Activated naive CD4-positive, alpha-beta T cell treated with anti-CD3 and anti-CD28 coated beads, Interleukin-2, amount 50 U/mL, for 72 hours (primary cell): ENCODE measurements at places on chromosomes 3 and 15.
A peak's percentile ranks its signal among the peaks of the same experiment; 100 is the strongest.

DNA sequence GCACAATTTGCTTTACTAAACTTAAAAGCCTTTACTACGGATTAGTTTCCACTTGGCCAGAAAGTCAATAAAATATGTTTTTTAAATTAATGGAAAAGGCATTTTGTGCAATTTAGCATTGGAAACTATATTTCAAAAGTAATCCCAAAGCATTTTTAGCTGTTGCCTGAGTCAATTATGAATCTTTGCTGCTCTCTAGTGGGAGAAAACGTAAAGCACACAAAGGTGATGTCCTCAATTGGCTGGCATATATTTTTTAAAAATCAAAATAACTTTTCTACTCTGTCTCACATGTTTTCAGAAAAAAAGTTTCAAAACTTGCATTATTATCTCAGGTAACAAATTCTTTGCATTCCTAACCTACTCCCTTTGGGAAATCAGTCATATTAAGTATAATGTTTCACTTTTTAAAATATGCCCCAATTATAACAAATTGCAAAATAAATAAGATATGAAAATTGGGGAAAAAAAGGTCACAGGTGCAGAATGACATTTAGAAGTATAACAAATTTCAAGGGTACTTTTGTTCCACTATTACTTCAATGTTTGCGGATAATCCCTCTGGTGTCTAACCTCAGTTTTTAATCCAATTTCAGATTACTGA is 47.2 kb upstream of the TEX55 start:
- DNase-seq: peak; percentile 23

GRCh38 chr3:38083871-38084333 is 44.9 kb downstream of the DLEC1 start:
- DNase-seq: no peak

DNA sequence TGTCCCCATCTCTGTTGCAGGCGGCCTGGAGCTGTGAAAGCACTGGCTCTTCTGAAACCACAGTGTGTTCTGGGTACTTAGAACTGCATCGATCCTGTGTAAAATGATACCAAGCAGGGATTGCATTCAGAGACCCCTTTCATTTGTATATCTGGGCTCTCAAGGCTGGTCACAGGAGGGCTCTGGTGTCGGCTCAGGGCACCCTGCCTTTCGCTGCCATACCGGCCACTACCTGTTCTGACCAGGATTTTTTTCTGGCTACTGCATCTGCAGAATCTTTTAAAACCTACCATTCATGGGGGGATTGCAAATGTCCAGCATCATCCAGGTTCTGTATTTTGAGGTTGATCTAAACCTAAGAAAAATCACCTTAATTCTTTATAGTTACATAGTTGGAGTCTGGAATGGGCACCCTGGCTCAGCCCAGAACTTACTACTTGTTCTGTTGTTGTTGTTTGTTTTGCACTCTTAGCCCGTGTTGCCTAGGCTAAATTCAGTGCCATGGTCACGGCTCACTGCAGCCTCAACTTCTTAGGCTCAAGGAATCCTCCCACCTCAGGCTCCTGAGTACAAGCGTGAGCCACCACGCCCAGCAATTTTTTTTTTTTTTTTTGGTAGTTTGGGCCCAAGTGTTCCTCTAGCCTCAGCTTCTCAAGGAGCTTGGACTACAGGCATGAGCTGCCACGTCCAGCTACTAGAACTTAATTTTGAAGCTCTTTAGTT is 52.7 kb downstream of the TRIM71 start:
- no peak for DNase-seq

DNA sequence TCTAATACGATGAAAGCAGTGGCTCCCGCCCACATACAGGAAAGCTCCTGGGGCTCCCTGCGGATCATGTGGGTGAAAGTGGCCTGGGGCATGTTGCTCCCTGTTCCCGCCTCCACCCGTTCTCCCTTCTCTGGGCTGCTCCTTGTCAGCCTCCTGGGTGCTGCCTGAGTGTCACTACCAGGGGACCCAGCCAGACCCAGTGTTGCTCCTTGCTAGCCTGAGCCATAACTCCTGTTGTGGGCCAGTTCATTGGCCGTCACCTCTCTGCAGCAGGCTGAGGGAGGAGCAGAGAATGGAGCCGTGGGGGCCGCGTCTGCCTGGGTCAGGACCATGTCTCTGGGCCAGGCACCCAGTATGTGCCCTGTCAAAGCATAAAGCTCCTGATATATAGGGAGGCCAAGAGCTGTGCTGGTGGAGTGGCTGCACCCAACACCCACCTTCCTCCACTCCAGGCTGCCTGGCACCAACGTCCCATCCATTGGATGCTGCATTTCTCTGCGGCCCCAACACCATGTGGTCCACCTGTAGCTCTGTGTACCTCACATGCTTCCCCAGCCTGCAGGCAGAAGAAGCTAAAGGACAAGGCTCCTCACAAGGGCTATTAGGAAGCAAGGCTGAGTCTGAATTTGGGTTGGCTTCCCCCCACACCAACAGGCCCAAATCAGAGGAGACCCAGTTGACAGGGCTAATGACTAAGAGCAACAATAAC is 40.5 kb downstream of the KLF13 start:
- DNase-seq: no peak

GRCh38 chr3:128343287-128344051 is 123.2 kb downstream of the DNAJB8 start:
- no peak for DNase-seq

GRCh38 chr3:48835650-48836366 is 11.9 kb downstream of the PRKAR2A start:
- DNase-seq: no peak

DNA sequence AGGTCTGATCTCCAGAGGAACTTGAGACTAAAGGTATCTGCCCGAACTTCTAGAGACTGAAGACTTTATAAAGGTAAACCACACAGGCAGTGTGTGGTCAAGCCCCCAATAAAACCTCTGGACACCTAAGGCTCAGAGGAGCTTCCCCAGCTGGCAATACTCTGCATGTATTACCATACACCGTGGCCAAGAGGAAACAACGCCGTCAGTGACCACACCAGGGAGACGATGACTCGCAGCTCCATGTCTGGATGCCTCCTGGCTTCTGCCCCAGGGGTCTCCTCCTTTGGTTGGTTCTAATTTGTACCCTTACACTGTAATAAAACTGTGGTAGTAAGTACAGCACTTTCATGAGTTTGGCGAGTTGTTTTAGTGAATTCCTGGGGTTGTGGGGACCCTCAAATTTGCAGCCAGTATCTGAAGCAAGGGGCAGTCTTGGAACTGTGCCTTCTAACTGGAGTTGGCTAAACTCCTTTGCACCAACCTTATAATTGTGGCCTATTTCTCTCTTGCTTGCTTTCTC is 32.1 kb upstream of the BCL2L10 start:
- no peak for DNase-seq

DNA sequence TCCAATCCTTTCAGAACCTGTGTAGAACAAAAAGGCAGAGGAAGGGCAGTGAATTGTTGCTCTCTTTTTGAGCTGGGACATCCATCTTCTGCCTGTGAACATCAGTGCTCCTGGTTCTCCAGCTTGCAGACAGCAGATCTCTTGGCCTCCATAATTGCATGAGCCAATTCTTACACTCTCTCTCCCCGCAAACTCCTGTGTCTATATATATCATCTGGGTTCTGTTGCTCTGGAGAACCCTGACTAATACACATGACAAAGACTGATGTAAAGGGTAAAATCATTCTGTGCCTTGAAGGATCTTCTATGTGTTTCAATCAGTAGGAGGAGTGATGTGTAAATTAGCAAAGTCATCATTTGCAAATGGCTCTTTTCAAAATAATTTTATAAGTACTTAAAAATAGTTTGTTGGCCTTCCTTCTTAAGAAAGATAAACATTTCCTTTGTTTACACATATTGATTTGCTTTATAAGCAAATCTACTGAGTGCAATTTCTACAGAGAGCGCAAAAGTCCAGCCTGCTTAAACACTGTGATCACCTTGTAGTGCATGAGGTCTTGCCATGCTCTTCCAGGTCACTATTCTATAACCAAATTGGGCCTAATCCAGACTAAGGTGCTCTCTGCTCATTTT is 154.9 kb upstream of the ANKRD28 start:
- no peak for DNase-seq

GRCh38 chr3:187641320-187642016 is 28.7 kb downstream of the SST start:
- DNase-seq: no peak

DNA sequence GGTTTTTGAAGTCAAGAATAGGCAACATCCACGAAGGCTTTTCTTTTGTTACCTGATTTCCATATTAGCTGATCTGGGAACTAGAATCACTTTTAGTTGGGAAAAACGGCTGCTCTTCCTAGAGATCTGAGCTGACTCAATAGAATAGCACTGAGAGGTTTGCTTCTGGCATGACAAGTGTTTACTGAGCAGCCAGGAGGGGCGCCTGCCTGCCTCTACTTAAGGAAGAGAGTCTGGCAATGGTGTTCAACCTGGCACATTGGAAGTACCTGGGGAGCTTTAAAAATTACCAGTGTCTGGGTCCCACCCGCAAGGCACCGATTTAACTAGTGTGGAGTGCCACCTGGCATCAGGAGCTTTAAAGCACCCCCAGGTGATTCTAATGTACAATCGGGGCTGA is 34.4 kb downstream of the FAM43A start:
- DNase-seq: no peak

- no peak for DNase-seq
These were observed 138.9 kb downstream of the TMCO5A start for GRCh38 chr15:38073178-38073946.

GRCh38 chr15:90844696-90845095 is 23.7 kb upstream of the FURIN start:
- no peak for DNase-seq

DNA sequence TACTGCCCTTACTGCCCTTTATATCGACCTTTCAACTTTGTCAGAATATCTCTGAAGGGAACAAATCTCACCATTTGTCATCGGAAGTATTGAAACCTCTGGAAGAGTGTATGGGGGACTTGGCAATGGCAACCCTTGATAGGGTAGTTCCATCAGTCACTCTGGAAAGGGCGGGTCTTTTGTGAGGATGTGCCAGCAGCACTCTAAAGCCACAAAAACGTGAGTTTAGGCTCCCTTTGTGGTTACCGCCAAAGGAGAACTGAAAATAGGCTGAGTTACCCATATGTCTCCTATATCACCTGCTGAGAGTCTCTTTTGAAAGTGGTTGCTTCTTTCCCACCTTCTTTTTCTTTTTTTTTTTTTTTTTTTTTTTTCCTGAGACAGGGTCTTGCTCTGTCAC is 296.8 kb upstream of the CHRM5 start:
- no peak for DNase-seq

DNA sequence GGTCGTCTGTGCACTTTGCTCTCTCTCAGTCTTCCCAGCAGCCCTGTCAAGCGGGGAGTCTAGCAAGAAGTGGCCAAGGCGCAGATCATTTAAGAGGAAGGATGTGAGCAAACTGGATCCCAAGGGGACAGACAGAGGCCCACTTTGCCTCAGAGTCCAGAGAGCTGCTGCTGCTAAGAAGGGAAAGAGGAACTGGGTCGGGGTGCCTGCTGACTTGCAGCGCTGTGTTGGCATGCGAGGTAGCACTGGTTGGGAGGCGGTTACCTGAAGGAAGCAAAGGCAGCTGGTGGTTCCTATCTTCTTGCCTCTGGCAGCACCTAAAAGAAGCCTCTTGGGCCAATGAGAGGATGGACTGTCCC is 28.1 kb downstream of the SMAD3 start:
- DNase-seq: no peak

DNA sequence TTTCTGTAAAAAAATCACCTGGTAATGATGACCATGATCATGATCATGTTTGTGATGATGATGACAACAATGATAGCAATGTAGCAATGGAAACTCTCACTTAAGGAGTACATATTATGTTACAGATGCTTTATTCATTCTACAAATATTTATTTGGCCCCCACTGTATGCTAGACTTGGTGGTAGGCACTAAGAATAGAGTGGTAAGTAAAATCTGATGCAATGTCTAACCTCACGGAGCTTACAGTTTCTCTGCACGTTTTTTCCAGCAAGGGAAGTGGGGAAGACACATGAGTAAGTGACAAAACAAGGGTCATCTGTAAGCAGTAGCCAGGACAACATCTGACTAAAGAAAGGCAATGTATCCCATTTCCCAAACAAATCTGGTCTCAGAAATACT is 199.4 kb upstream of the MRPL3 start:
- no peak for DNase-seq

DNA sequence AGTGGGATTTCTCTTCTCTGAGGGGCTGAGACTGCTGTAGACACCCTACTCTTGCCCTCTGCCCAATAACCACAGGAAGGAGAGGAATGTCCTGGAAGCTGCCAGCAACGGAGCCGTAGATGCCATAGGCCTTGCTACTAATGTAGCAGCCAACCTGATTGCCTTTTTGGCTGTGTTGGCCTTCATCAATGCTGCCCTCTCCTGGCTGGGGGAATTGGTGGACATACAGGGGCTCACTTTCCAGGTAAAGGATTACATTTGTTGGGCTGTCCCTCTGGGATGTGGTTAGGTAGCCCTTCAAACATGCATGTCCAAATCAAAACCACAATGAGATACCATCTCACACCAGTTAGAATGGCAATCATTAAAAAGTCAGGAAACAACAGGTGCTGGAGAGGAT is 16.1 kb downstream of the SLC28A2 start:
- DNase-seq: no peak

GRCh38 chr3:13143381-13144004 is 70.3 kb upstream of the IQSEC1 start:
- no peak for DNase-seq

DNA sequence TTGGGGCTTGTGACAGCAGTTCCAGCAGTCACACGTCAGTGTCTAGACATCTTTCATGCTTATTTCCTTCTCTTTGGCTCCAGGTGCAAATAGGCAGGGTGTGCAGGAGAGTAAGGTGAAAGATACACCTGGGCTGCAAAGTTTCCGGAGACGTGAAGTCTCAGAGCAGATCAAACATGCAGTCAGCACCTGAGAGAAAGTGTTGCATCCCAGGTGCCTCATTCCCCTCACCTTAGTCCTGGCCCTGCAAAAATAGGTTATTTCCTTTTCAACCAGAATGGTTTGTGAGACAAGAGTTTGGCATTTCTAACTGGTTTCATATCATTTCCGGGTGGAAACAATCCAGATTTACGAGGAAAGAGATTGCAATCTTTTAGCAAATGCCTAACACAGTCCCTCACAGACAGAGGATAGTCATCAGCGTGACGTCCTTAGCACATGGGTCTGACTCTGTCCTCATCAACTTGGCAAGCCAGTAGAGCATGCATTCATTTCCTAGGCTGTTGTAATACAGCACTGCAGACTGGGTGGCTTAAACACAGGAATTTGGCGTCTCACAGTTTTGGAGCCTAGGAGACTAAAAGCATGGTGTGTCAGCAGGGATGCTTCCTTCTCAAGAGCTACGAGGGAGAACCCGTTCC is 58.2 kb upstream of the ARRDC4 start:
- DNase-seq: no peak

GRCh38 chr15:101151288-101151687 is 100.6 kb downstream of the CHSY1 start:
- no peak for DNase-seq
